ENCODE measurements at places on chromosomes 1 and 21.

DNA sequence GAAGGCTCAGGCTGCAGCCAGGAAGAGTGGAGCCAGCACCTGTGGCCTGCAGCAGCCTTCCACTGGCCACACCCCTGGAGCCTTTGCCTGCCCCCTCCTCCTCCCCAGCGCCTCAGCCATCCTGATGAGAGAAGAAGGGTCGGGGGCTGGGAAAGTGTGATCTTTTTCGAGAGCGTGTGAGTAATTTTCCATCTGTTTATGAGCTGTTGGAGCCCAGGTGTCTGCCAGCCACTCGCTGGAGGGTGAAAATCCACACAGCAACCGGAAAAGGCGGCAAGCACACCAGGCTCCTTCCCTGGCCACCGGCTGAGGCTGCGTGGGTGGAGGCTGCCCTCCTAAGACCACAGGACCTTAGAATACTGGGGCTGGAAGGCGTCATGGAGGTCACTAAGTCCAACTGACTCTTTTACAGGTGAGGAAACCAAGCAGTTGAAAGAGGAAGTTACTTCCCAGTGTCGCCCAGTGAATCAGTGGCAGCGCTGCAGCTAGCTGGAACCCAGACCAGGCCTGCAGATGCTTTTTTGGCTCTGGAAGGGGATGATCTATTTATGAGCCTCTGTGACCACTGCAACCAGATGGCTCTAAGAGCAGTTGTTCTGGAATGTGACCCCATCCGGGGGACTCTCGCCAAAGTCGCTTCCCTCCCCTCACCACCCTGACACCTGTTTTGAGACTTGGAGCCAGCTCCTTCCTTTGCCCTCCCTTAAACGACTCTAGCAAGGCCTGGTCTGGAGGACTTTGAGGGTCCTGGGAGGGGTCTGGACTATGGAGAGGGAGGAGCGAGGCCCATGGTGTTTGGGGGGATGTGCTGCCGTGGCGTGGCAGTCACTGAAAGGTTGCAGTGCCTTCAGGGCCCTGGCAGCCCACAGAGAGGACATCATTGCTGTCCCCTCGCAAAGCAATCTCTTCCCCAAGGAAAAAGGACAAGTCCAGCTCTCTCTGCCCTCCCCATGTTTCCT lies 54.5 kb downstream of the LGR6 start:
- no peak for DNase-seq

DNA sequence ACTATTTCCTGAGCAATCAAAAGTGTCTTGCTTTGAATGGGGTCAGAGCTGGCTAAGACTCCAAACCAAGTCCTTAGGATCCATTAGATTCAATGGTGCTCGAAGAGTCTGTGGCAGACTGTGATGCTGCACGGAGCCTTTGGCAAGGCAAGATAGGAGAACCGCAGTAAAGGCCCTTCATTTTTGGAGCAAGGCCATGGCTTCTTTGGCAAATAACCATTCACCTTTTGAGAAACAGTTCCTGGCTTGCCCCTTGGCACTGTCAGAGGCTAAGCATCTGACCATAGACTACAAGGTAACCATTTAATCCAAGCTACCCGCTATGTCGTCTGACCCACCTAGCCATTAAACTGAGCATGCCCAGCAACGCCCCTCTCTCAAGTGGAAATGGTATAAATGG lies 45.2 kb downstream of the EDN2 start:
- no peak for DNase-seq

DNA sequence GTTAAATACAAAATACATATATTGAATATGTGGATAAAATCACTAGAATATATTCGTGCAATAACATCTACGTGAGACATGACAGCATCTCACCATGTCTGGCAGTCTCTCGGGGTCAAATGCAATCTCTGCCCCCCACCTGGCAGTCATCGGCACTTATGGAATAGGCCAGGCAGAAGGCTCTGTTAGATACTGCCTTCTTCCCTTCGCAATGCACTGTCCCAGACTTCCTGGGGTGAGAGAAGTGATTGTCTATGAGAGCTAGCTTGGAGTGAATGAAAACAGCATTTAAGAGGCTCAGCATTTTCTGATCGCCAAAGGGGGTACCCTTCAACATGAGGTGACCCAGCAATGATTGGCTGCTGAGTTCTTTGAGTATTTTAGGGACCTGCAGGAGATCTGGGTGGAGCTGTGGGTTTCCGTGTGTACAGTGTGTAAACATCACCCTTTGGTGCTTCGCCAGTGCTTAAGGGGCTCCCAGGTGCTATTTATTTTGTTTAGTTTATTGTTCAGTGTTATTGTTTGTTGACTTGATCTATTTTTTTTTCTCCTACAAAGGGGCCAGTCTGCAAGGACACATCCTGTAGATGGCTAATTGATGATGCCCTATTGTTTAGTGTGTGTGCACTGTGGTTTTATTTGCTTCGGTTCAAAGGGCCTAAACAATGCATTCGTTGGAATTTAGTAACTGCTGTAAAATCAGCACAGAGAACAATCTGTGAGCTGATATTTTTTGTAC lies 10.2 kb downstream of the ERG start:
- DNase-seq, result no peak

- DNase-seq, result no peak
These were observed 19.8 kb downstream of the PRAMEF11 start for GRCh38 chr1:12811409-12811784.

DNA sequence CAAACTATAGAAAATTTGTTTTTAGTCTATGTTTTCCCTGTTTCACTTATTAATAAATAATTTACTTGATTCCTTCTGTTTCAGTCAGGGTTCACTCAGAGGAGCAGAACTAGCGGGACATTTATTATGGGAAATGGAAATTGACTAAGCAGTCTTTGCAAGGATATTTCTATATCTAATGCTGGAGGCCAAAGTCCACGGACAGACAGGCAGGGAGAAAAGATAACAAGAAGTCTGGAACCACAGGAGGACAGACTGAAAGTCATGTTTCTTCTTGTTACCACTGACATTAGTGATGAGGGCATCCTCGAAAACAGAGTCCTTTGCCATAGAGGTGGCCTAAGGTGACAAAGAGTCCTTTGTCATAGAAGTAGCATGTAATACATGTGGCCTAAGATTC lies 744.5 kb upstream of the TMPRSS15 start:
- DNase-seq, result no peak

GRCh38 chr1:66256629-66257572 lies 277.1 kb upstream of the SGIP1 start:
- no peak for DNase-seq

GRCh38 chr1:192639607-192640368 lies 3.8 kb downstream of the RGS13 start:
- DNase-seq, result no peak

- no peak for DNase-seq
These were observed 20.0 kb upstream of the BCAR3 start for GRCh38 chr1:93701629-93702028.

DNA sequence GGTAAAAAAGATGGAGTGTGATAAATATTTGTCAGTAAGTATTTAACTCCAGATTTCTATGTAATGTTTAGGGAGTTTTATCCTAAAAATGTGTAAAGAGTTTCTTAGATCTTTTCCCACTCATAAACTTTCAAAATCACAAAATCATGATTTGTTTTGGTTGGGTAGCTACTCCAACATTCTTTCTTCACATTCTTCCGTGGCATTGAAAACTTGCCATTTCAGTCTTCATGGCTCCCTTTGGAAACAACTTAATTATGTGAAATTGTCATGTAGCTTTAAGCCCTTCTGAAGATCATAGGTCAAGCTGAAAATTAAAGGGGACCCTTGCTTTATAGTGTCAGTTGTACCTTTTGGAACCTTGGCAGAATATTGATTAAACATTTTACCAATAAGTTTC lies 73.2 kb downstream of the ADGRL2 start:
- DNase-seq, result no peak

DNA sequence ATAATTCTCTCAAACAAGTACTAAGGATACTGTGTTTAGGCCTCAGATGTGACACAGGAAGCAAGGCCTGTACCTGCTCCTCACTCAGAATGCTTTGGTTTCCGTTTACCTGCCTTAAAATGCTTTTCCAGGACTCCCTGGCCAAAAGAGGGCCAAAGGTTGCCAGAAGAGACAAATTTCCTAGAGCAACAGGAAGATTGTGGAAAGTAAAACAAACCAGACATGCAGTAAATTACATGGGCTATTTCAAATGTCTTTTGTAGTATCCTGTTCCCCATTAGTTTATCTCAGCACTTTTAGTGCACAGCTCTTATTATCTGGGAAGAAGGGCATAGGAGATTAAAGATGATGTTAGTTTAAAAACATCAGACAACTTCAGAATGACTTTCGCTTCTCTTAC lies 280.0 kb downstream of the NFIA start:
- DNase-seq, result no peak

GRCh38 chr1:223496883-223497282 lies 103.7 kb downstream of the CCDC185 start:
- DNase-seq, result no peak

- no peak for DNase-seq
These were observed 13.1 kb downstream of the STK40 start for GRCh38 chr1:36372617-36373016.

DNA sequence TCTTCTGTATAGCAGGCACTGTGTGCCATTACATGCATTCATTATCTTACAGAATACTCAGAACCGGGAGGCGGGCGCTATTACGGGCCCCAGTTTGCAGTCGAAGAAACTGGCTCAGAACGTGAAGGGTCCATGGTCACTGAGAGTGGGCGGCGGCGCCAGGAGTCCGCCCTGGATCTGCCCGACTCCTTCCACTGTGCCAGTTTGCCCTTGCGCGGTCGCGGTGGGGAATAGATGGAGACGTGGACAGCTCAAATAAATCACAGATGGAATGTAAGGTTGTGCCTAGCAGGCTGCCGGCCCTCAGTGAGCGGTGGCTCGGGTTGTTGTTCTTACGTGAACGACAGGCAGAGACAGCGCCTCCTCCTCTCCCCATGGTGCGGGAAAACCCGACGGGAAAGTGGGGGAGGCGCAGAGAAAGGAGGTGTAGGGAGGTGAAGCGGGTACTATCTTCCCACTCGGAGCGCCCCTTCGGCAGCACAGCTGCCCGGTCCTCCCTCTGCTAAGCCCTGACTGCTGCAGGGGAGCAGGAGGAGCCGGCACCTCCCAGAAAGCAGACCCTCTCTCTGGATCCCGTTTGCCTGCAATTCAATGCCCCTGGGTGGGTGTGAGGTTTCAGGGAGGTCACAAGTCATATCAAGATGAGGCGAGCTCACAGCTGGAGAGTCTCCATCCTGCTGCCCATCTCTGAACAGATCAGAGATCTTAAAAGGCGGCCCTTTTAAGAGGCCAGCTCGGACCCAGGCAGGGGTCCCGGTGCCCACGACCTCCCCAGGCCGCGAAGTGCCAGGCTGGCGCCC lies 1.1 kb downstream of the COL9A2 start:
- DNase-seq, result peak; percentile 11

DNA sequence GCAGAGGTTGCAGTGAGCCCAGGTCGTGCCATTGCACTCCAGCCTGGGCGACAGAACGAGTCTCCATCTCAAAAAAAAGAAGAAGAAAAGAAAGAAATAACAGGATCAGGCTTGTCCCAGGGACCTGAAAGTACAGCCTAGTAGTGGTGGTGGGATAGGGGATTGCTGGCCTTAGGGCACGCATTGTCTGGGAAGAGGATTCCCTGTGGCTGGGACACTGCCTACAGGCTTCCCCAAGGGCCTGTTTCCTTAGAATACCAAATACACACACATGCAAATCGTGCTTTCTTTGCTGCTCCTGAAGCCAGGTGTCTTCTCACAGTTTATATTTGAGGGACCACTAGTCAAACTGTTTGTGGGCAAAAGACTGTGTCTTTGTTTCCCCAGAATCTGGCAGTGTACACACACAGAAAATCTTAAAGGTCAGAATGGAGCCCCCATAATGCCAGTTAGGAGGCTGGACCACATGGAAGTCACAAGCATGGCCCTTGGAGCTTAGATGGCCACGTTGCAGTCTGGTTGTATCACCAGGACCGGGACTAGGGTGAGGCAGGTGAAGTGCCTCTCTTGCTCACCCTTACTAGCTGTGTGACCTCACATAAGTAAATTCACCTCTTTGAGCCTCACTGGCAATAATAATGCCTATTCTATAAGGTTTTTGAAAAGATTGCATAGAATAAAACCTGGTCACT lies 12.7 kb upstream of the ASAP3 start:
- no peak for DNase-seq
